ENCODE measurements at places on chromosomes 1 and 21. TPM values are rescaled to one million over a fixed set of nuclear protein-coding genes. Genes with fewer than 3 reads are reported as not detected.

Gene SPRR5
- total RNA-seq = not detected

Gene TLCD4
- 0.04 TPM for total RNA-seq

Gene SPATA45
- total RNA-seq = not detected

Gene PGLYRP3
- not detected for total RNA-seq

Gene LCE6A
- total RNA-seq = not detected

Gene SYTL1
- 21.9 TPM for total RNA-seq

Gene ZBTB8A
- 0.40 TPM for total RNA-seq

DNA sequence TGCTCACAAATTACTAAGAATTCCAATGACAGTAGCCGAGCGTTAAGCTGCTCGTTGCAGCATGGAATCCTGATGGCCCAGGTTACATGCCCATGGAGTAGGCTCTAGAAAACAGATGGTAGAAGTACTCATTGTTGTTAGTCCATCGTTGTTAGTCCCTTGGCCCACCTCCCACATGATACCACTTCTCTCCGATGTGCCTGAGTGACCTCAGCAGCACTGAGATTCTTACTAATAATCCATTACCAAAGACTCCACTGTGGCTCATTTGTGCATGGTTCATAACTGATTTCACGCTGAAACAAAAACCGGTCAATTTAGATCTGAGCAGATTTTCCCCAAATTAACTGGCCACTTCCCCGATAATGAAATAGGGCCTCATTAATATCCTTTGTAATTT, 772.3 kb upstream of the CXADR start:
- DNase-seq = no peak

DNA sequence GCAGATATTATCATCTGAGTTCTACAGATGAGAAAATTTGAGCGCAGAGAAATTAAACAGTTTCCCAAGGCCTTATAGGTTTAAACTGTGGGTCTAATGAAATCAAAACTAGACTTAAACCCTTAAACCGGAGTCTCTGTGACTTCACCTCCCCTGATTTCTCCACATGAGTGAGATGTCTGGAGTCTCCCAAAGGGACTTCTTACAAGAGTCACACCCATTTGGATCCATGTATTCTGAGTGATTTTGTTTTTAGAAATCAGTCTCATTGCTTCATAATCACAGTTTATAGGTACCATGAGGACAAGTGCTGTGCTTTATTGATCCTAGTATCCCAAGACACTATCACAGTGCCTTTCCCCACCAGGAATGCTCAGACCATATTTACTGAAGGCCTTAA, 206.0 kb upstream of the JUN start:
- no peak for DNase-seq

DNA sequence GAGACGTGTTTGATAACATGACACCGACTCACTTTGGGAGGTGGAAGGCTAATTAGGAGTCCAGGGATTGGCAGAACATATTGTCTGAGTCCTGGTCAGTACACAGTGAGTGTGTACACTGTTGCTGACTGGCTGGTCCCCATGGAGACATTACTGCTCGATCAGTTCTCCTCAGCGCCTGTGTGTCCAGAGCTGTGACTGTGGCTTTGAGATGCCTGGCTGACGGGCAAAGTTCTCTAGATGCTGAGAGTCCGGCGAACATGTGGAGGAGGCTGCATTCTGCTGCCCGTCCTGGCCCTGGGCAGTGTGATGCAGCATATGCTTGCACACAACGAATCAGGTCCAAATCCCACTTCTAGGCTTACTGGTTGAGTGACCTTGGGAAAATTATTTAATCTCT, 280.1 kb upstream of the ST6GALNAC5 start:
- no peak for DNase-seq

- no peak for DNase-seq
Observed at GRCh38 chr1:116006486-116006964, 30.2 kb downstream of the SLC22A15 start.

DNA sequence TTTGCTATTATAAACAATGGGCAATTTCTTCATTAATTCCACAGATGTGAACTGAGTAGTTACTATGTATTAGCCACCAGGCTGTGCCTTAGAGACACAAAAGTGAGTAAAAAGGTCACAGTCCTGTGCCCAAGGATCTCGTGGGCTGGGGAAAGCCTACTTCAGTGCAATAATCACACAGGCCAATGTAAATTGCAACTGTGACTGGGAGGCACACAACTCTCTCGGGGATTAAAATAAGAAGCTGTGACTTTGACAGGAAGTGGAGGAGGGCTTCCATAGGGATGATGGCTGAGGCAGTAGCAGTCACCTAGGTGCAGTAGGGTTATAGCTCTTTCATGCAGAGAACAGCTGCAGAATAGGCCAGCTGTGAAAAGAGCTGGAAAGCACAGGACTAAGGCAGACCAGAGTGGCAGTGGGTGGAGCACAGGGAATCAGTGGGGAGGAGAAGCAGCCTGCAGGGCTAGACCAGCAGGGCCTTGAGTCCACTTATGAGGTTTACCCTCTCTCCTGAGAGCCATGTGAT, 121.9 kb downstream of the MAB21L3 start:
- no peak for DNase-seq

DNA sequence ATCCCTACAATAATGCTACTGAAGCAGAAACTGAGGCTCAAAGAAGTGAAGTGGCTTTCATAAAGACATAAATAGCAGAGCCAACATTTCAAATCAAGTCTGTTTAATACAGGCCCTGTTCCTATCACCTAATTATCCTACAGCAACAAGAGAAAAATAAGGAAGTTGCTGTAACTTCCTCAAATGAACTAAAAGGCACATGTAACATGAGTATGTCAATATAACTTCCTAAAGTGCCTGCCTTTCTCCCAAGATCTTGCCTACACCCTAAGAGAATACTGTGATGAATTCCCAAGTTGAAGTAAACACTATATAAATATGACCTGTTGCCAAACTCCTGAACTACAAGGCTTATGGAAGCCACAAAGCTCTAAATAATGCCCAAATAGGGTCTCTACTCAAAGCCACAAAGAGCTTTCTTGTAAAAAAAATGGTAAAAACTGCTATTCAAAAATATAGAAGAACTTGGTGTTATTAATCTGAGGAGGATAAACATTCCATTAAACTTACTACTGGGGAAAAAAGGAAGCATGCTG, 8.6 kb downstream of the BEND5 start:
- DNase-seq = no peak

GRCh38 chr1:69451196-69451595, 116.5 kb upstream of the LRRC7 start:
- no peak for DNase-seq

GRCh38 chr1:20070357-20070756, 363 bp downstream of the PLA2G5 start:
- no peak for DNase-seq

DNA sequence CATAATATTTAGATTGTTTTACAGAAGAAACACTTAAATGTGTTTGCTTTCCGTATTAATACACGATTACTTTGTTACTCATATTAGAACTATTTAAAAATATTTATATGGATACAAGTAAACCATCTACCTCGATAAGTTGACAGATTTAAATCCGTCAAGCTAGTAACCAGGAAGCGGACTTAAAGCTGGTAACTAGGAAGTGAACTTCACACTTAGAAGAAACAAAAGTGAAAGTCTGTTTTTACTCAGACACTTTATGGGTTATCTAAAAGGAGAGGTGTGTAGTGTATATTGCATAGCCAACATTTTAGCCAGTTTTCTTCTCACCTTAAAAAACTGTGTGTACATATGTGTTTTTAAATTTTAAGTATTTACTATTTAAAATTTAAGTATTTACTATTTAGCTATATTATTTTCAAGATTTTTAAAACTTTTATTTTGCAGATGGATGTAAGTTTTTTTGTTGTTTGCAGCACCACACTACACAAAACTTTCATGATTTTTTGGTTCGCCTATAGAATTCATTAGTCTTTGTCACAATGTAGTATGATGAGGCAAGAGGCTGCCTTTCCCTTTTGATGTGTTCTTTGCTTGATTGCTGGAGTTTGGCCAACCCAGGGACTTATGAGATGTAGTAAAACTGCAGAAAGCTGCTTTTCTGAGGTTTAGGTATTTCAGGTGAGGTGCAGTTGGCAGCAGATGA, 2.7 kb downstream of the USP25 start:
- no peak for DNase-seq

DNA sequence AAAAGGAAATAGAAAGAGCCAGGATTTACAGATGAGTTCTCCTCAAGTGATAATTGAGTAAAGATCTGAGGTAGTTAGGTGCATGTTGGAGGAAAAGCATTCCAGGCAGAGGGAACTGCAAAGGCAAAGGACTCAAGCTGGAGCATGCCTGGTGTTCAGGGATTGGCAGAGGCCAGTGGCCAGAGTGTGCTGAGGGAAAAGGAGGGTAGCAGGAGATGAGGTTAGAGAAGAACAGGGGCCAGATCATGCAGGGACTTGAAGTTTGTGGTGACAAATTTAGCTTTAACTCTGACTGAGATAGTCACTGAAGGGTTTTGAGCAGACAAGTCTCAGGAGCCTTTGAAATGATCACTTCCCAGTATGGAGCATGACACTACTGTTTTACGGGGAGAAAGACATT, 19.0 kb upstream of the GTF2B start:
- no peak for DNase-seq

GRCh38 chr1:85172684-85173337, 28.0 kb downstream of the SYDE2 start:
- DNase-seq = no peak

- no peak for DNase-seq
Observed at GRCh38 chr1:1124508-1124785, 8.6 kb upstream of the C1orf159 start.

GRCh38 chr1:78047106-78047505, 1.3 kb downstream of the GIPC2 start:
- DNase-seq = no peak

All from CD8-positive, alpha-beta memory T cell (primary cell).